ENCODE measurements at places on chromosomes 1 and 21.

GRCh38 chr1:234676103-234676594 lies 66.2 kb upstream of the IRF2BP2 start:
- DNase-seq: peak; percentile 76

- DNase-seq: no peak
Measured at GRCh38 chr1:157176016-157176415, 37.8 kb upstream of the ETV3 start.

- DNase-seq: no peak
Measured at GRCh38 chr1:63592536-63593302, 492 bp upstream of the PGM1 start.

DNA sequence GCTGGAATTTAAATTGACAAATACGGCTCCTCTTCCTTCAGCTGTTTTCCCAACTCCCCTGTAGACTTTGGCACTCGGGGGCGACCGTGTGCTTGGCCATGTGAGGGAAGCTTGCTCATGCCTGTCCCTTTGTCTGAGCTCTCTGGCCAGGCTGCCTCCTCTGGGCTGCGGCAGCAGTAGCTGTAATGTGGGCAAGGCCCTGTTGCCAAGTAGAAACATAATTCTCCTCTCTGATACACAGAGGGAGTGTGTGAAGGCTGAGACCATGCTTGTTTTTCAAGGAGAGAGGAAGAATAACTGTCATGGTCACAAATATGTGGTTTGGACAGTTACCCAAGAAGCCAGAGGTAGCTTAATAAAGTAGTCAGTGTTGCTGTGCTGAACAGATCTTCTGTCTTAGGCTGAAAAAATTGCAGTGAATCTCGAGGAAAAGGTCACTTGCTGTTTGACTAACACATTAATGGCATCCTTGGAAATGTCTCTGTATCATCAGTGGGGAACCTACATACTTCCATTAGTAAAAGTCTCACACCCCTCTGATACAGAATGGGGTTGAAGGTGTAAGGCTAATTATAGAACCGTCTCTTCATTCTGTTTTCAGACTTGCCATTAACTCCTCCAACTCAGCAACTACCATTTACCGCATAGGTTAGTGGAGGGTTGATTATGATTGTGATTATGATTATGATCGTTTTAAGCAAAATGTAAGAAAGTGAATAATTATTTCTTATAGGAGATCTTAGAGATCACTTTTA lies 94.6 kb downstream of the TGFB2 start:
- no peak for DNase-seq

GRCh38 chr1:245475126-245475525 lies 320.3 kb downstream of the KIF26B start:
- DNase-seq: no peak

Data from NCI-H446 (cell line).